ENCODE measurements at places on chromosomes 3 and 15. TPM values are rescaled to one million over a fixed set of nuclear protein-coding genes. Genes with fewer than 3 reads are reported as not detected.

DNA sequence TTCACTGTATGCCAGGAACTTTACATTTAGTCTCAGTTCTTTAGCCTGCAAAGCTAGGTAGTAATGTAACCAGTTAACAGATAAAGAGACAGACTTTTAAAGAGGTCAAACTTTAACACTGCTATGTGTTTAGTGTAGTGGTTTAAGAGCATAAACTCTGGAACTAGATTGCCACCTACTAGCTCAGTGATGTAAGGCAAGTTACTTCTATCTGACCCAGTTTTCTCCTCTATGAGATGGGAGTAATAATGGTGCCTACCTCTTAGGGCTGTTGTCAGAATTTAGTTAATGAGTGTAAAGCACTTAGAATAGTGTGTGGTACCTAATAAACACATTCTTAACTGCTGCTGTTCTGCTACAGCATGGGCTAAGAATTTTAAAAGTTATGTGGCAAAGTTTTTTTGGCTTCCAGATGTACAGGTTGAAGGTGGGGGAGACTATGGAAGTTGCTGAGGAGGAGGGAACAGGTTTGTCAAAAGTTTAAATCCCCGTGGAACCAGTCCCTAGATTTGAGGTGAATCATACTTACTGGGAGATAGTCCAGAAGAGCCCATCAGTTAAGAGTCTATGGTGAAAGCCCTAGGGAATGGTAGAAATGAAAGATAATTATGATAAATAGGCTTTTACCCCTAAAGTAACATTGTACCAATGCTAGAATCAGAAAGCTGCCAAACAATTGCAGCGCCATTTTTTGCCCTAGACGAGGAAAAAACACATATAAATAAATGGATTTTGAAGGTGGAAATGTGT, 13.9 kb downstream of the TSC22D2 start:
- DNase-seq: no peak

GRCh38 chr3:47541583-47542108, 28.1 kb upstream of the ELP6 start:
- DNase-seq: no peak

The C2CD4A gene
- polyA plus RNA-seq: 0.02 TPM

DNA sequence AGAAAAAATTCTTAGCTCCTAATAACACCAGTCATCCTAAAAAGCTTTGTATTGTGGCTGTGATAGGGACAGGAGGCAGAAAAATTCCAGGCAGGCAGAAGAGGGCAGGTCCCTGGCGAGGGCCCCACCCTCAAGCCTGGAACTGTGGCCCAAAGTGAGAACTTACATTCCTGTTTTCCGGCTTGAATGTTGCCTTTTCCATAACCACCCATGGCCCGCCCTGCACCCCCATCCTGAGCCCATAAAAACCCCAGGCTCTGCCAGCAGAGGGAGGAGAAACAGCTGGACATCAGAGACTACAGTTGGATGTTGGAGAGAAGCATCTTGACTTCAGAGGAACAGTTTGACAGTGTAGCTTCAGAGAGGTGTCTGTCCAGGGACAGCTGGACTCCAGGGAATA, 37.3 kb downstream of the SLCO2A1 start:
- DNase-seq: no peak

DNA sequence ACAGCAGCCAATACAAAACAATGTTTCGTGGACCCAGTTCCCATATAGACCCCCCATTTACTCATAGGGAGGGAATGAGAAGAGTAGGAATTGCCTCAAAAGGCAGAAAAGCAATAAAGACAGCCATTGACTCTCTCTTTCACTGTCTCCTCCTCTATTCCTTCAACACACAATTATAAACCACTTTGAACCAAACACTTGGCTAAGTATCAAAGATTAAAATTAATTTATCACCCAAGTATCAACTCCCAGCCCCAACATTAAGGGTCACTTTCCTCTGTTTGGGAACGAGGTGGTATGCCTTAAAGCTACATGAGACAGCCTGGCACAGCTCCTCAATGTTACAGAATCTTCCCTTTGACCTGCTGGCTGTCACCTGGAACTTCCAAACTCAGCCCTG, 16.4 kb upstream of the LRIG1 start:
- DNase-seq: no peak

DNA sequence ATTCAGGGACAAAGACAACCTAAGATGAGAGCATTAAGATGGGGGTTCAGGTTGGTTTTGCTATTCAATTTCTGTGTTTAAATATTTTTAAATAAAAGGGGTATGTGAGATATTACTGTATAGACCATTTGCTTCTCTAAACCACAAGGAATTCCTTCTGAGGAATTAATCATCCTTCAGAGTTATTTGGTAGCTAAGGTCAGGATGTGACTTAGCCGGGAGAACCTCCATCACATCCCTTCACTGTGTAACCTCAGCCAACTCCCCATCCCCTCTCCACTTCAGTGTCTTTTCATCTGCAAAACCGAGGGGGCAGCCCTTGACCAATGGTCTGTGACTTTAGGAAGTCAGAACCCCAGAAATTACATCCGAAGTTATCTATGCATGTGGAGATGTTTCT, 48.7 kb upstream of the SKOR1 start:
- no peak for DNase-seq

DNA sequence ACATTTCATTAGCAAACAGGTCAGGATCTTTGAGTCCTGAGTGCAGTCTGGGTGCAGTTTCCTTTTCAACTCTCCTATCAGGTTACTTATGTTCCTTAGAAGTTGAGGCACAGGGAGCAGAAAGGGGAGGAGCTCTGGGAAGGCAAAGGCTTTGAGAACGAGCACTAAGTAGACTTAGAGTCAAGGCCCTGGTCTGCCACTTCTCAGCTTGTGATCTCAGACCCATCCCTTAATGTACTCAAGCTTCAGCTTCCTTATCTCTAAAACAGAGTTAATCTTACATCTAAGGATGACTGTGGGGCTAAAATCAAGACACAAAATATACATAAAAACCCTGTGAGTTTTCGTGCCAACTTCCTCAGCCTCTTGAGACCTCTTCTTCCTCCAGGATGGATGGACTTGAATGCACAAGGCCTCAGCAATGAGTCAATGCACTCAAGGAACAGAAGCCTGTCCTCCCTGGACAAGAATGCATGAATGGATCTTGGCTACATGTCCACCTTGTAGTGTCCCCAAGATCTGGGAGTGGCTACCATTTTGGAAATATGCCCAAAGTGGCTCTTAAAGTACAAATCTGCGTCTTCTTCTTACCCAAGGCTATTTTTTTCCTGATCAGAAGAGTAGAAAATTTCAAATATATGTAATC, 105.1 kb downstream of the WDR76 start:
- DNase-seq: no peak
